Uterus (tissue), 4 donors: ENCODE measurements at places on chromosomes 6 and 20. TPM values are rescaled to one million over a fixed set of nuclear protein-coding genes. Genes with fewer than 3 reads are reported as not detected.
A peak's percentile ranks its signal among the peaks of the same experiment; 100 is the strongest.

DNA sequence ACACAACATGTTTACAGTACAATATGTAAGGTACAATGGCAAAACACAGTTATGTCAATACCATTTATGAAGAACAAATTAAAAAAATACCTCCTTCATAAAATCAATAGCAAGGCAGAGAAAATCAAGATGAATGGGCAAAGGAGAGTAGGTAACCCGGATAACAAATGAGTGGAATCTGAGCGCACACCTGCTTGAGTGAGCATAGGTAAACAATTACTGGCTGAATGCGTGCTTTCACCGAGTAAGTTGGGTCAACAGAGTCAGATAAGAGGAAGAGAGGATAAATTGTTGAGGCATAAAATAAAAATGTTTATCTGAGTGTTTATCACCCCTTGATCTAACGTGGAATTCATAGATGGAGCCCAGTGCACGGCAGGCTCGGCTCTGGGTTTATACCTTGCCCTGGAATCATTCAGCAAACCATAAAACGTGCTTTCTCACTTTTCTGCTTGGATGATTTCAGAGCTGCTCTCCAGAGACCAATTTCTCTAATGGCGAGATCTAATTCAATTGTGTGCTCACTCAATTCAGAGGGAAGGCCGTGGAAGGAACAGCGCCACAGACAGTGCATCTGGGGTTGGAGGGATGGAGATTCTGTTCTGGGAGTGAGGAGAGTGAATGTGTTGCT lies 224.8 kb upstream of the MAP3K7 start:
- no peak for DNase-seq

GRCh38 chr20:824916-825315 lies 8.6 kb upstream of the FAM110A start:
- DNase-seq: no peak

Gene OR2H1
- total RNA-seq: not detected

GRCh38 chr6:145801021-145801420 lies 13.6 kb downstream of the FBXO30 start:
- DNase-seq: no peak

- no peak for DNase-seq
Observed at GRCh38 chr20:35568645-35569044, 26.8 kb downstream of the ERGIC3 start.

Gene NRSN1
- 0.35 TPM for total RNA-seq

Gene EMILIN3
- 0.77 TPM for total RNA-seq

Gene SRSF6
- 60.3 TPM for total RNA-seq

DNA sequence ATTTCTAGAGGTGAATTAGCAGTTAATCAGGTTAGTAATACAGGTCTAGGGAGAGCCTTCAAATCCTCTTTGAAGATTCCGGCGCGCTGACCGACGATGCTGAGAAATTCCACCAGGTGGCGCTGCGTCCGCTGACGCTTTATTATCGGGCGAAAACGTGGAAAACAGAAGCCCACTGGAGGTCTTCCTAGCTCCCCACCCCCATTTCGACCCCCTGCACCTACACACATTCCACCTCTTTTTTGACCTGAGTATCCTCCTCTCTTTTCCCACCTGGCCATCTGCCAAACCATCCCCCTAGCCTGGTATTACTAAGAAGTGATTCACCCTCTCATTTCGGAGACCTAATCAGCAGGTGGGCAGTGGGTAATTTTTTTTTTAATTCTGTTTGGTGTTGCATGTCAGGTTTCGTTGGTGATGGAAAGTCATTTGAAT lies 65.4 kb upstream of the RIN2 start:
- DNase-seq: peak; percentile 57

DNA sequence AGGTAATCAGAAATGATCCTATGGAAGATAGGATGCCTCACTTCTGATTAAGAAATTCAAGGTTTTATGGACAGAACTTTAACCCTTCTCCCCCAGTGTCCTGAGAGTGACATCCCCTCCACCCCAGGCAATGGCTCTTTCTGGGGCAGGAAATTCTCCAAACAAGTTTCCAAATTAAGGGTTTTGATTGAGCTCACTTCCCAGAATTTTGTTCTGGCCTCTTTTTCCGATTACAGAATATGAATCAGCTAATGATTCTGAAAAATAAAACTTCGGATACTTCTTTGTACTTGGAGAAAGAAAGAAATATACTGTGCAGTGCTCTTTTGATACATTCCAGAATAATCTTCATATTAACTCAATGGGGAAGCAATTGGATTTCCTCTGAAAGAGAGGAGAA lies 32.8 kb upstream of the TASP1 start:
- no peak for DNase-seq

- DNase-seq: no peak
Observed at GRCh38 chr20:32875673-32876072, 16.9 kb downstream of the EFCAB8 start.

GRCh38 chr6:35719404-35719829 lies 17.4 kb upstream of the ARMC12 start:
- no peak for DNase-seq

Gene SEC23B
- total RNA-seq: 46.0 TPM

DNA sequence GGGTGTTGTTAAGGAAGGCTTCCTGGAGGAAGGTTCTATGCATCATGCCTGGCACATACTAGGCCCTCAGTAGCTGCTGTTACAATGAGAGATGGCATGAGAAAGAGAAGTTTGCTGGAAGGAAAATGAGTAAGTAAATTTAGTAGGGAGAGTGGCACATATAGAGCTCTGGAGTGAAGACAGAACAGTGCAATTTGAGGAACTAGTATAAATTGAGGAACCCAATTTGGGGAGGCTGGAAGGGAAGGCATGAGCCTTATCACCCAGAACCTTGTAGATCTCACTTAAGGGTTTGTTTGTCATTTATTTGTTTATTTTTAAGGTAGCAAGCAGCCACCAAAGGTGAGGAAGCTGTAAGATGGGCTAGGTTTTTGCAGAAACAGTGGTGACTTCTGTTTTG lies 87.1 kb upstream of the SCGN start:
- DNase-seq: no peak

DNA sequence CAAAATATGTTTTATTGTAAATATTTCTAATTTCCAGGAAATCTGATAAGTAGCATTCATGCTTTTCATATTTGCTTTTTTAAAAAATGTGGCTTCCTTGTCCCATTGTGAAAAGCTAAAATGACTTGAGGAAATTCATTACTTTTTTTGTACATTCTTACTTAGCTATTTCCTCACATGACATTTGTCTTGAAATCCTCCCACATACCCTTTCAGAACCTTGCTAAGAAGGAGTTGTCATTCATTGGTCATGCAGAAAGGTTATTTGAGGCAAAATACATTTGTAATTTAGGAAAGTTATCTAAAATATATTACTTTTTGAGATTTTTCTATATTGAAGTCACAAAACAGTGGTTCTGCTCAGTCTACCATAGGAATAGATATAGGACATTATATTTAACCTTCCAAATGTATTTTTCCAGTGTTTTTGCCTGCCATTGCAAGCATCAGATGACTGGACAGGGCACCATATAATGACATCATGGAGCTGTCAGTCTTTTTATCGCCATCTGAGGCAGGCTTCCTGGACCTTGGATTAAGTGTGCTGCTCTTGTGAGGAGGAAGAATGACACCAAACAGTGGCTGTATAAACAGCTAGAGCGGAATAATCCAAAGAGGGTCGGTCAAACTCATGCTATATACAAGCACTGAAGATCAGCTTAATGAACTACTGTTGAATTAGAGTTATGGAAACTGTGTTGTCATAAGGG lies 109.4 kb upstream of the HCRTR2 start:
- DNase-seq: no peak

DNA sequence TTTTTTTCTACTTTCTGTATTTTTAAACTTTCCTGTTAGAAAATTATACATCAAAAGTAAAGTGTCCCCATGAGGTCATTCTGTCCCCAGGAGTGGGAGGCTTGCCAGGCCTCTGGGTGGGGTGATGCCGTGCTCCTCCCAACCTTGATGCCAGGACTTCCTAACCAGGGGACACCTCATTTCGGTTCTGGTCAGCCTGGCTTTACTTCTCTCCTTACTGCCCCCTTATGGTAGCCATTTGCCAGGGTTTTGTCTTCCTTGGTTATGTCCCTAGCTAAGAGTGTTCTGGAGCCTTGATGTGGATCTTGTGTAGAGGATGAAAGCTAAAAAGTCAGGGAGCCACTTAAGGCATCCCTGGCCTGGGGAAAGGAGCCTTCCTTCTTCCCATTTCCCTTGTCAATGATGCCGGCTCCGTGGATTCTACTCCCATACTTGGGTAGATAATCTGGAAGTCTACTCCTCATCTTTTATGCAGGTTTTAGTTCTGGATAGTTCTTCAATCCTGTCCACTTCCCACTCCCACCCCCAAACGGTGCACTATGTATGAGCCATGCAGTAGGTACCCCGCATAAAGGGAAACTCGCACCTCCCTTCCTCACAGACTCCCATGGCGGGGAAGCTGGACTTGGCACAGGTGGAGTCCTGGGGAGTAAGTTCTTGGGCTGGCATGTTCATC lies 164.1 kb upstream of the SALL4 start:
- no peak for DNase-seq

Gene C6orf132
- not detected for total RNA-seq

DNA sequence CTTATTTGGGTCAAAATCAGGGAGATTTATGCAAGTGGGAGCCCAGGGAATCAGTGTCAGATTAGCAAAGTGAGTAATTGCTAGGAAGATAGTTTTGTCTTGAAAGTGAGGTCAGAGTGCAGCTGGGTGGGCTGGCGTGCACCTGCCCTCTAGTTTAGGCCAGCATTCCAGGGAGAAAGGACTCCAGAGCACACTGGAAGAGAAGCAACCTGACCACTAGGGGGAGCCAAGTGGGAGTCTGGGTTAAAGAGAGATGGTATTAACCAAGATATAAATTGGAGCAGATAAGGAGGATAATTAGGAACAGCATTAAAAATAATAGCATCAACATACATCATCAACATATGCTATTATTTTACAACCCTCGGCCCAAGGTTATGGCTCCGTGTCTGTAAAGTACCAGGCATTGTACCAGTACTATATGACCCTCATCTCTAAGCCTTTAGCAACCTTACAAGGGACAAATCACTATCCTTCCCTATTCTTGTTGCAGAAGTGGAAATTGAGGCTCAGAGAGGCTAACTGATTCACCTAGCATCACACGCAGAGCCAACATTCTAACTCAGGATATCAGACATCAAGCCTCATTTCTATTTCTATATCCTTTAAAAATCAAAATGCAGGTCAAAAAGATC lies 57.8 kb downstream of the SLC2A10 start:
- DNase-seq: no peak

GRCh38 chr6:20707870-20708269 lies 173.6 kb downstream of the CDKAL1 start:
- no peak for DNase-seq

Gene MYL9
- total RNA-seq: 235 TPM

Gene LRP11
- total RNA-seq: 34.6 TPM

DNA sequence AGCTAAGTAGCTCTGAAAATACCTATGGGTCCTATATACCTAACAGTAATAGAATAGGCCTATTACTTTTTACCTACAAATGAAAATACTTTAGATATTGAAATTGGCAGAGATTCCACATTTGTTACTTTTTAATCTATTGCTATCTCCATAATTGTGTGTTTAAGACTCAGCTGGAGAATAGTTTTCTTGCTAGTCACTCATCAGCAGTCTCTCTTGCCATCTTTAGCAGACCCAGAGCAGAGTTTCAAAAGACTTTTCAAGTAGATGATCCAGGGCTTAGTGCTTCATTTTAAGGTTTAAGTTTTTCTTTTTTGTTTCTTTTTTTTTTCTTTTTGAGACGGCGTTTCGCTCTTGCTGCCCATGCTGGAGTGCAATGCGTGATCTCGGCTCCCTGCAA lies 12.9 kb downstream of the ANKS1A start:
- no peak for DNase-seq

Gene VSX1
- not detected for total RNA-seq

Gene COL21A1
- 9.0 TPM for total RNA-seq

Gene NTSR1
- not detected for total RNA-seq

GRCh38 chr6:134092449-134092848 lies 40.0 kb upstream of the SLC2A12 start:
- no peak for DNase-seq

Gene SLC17A3
- total RNA-seq: not detected

Gene DDO
- total RNA-seq: 0.88 TPM

GRCh38 chr20:36043892-36044515 lies 75.6 kb downstream of the CNBD2 start:
- DNase-seq: no peak

DNA sequence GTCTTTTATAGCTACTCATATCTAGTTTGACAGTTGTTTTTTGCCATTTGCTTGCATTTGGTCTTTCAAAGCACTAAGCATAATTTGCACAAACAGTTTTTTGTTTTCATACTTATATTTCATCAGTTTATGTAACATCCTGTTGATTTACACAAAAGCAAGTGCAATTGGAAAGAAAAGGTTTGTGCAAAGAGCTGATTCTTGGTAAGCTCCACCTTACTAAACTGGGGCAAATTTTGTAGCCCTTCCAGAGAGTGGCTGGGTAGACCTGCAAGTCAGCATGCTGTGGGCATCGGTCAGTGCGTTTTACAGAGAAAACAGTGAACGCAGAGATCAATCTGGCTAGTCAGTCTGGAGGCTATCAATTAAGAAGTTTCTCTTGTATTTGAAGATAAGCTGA lies 34.5 kb downstream of the TXLNB start:
- DNase-seq: no peak

DNA sequence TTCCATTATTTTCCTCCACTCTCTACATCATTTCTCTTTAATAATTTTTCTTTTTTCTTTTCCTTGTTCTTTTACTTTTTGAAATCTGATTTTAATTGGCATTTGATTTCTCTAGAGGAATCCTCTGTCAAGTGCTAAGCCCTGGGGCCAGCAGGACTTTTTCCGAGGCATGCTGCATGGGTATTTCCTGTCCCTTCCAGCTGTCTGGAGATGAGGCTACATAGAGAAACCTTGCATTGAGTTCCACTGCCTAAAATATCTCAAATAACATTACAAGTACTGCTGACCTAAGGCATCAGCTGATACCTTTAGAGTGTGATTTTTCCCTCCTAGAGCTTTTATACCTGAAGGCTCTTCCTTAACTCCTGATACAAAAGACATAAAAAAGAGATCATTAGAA lies 6.2 kb downstream of the RNF217 start:
- DNase-seq: no peak

GRCh38 chr20:51480507-51481270 lies 61.8 kb downstream of the NFATC2 start:
- DNase-seq: no peak

DNA sequence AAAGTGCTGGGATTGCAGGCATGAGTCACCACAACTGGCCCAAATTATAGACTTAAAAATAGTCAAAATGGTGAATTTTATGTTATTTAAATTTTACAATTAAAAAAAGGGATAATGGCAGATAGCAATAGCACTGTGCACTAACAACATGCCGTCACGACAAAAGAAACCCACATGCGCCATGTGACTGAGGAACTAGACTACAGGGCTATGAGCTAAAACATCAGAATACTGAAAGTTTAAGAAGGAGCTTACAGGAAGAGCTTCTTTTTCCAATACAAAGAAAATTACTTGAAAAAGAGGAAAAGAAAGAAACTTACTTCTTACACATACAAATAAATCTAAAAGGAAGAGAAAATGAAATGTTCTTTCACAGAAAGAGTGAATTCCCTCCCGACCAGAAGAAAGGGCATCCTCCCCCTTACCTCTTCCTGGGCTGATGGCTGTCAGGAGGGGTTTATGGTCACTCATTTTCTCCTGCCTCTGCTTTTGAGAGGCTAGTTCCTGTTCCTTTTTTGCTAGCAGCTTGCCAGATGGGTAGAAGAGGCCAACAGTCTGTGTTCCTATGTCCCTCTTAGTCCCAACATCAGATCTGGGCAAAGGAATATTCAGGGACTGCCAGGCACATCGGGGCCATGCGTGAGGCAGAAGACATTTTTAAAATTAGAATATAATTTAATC lies 54.5 kb downstream of the DZANK1 start:
- no peak for DNase-seq

- no peak for DNase-seq
Observed at GRCh38 chr6:97097068-97098047, 172.8 kb downstream of the KLHL32 start.

Gene THBS2
- 176 TPM for total RNA-seq
